ENCODE measurements at places on chromosomes 6 and 20.

- DNase-seq: no peak
Measured at GRCh38 chr20:2759143-2759542, 41.3 kb downstream of the CPXM1 start.

DNA sequence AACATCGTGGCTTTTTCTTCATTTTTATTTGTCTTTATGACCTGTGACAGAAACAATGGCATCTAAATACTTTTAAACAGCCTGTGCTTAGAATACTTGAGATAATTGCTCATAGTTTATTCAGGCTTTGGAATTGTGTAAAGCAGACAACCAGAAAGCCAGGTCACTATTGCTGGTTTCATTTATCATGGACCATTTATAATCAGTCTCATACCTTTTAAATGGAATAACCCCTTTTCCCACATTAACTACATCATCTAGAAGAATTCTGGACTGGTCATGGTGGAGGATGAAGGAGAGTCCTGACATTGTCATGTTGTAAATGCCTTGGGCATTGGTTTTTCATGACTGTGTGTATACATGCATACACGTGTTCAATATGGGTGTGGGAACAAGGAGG is 661.5 kb downstream of the EPM2A start:
- DNase-seq: no peak

GRCh38 chr20:63693083-63693732 is 3.2 kb upstream of the TNFRSF6B start:
- DNase-seq: no peak

DNA sequence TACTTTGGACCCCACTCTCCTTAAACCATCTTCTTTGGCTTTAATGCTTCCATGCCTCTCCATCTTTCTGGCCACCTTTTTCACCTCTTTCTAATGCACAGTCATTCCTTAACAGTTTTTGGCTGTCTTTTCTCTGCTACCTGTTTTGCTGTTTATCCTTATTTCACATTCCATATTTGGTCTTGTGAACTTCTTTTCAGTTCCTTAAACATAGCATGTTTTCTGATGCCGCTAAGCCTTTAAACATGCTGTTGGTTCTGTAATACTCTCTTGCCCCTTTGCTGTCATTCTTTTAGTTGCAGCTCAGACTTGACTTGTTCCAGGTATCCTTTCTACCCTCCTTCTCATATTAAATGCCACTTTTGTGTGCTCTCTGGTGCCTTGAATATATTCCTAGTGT is 35.8 kb downstream of the TOP1 start:
- DNase-seq: no peak

DNA sequence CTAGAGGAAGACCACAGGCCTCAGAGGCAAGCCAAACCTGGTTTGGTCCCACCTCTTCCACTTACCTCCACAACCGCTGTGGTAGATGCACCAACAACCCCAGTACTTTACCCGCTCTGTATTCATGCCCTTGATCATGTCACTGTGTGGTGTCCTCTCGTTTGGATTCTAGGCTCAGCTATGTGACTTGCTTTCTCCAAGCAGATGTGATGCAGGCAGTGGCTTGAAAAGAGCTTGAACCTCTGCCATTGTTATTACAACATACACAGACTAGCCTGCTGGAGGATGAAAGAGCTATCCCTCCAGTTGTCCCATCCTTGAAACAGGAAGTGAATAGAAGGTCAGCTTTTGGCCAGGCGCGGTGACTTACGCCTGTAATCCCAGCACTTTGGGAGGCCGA is 147.7 kb downstream of the ZNF217 start:
- no peak for DNase-seq

DNA sequence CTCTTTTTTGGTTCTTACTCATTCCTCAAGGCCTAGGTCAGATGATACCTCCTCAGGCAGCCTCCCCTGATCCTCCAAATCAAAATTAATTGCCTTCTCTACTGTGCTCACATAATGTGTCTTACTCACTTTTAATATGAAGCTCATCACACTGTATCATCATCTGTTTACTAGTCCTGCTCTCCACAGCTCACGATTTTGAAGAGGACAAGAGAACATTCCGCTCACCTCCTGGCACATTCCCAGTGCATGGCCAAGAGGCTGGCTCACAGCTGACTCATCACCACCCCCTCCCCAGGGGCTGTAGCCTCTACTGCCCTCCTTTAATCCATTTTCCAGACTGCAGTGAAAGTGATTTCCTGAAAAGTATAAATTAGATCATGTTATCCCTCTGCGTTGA is 133.1 kb downstream of the ALDH8A1 start:
- DNase-seq: no peak

DNA sequence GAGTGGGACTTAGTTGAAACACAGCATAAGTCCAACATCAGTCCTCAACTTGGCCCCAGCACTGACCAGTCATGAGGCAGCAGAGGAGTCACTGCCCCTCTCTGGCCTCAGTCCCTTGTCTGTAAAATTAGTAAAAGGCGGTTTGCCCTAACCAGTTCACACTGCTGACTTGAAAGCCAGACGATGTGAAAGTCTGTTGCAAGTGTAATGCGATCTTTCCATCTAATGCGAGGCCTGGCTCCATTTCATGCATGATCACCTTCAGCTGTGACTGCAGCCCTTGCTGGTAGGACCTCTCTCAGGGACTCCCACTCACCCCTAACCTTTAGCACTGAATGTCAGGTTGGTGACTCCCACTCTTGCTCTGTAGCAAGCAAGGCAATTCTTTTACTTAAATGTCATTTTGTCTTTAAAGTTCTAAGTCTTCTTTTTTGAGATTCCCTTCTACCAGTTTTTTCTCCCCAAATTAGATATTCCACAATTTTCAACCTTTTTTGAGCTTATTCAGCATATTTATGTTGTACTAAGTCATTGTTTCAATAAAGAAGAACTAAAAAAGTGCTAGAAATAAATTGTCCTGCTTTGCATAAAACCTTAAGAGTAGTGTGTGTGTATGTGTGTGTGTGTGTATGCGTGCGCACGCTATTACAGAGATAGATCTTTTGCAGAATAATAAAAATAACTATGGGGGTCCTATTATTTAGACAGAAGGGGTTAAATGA is 245.5 kb downstream of the PACRG start:
- DNase-seq: no peak

DNA sequence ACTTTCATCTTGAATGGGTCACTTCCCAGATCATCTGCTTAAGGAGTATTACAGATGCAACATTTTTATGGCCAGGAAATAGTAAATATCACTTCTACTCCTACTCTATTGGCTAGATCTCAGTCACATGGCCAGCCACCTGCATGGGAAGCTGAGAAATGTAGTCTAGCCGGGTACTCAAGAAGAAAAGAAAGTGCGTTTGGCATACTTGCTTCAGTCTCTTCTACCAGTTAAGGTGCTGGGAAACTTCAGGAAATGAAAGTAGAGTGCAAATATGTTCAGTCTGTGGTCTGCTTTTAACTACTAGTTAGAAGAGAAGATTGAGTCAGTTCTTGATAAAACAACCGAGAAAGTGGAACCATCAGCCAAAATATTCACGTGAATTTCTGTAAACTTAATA is 129.2 kb downstream of the PDSS2 start:
- DNase-seq: no peak

DNA sequence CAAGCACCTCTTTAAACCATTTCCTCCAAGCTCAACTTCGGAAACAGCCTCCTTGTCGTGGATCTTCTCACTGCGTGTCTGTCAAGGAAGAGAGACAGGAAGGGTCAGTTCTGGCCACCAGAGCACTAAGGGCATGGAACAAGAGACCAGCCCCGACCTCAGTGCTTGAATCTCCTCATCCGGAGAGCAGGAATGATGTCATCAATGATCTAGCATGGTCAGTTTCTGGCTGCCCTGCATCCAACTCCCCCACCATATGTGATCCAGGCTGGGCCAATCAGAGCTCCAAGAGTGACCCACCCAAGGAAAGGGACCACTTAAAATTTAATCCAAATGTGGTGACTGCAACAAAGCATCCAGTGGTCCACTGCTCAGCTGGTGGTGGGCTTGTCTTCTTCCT is 23.3 kb upstream of the DSN1 start:
- DNase-seq: no peak

DNA sequence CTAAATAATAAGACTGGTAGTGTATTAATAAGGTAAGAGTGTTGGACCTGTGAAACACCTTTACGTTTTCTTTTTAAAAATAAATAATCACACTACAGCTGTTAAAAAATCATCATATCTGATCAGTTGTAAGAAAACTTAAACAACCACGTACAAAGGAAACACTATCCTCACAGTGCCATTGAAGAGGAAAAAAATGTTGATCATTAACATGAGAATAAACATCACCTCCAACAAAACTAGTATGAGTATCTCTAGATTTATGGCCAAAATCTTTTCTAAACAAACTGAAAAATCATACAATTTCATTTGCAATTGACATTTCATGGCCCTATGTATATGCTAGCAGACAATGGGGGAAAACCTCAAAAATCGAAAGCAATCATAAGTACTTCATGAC is 590 bp downstream of the EYS start:
- no peak for DNase-seq

GRCh38 chr20:63085151-63085861 is 78.5 kb upstream of the BHLHE23 start:
- no peak for DNase-seq

DNA sequence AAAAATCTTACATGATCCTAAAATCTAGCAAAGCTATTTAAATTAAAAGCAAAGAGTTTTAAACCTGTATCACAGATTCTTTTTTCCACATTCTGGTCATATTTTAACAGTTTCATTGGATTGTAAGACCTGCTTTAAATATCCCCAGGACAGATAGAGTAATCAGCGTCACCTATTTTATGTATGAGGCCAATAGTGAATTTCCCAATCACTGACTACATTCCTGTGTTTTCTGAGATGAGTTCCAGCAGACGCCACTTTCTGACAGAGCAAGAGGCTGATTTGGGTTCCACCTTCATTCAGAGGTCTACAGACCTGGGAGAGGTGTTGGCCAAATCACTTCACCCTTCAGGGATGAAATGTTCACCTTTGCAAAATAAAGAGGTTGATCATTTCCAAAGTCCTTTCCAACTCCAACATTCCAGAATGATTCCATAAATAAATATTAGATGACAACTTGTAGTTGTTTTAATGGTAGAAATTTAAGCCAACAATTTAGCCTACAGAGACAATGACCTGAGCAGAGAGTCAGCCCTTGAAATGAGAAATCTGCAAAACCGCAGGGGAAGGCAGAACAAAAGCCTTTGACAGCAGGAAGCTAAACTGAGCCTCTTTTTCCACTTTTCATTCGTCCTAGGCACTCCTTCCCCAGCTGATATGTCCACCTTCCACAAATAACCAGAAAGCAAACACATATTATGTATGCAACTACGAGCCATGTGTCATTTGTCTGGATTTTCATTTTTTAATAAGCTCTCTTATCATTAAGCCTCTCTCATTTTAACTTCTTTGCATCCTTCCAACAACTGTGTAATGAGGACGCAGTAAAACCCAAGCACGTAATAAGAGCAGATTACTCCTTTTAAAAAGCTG is 105.2 kb downstream of the TFAP2A start:
- DNase-seq: no peak

Measured in NCI-H460 (cell line).